ENCODE measurements at places on chromosomes 13 and 19. TPM values are rescaled to one million over a fixed set of nuclear protein-coding genes. Genes with fewer than 3 reads are reported as not detected.

LILRB5 gene
- not detected for total RNA-seq

ZNF471 gene
- 0.69 TPM for total RNA-seq

SIGLEC12 gene
- not detected for total RNA-seq

PRR36 gene
- 0.72 TPM for total RNA-seq

CYP4F11 gene
- total RNA-seq: not detected
